ENCODE measurements at places on chromosomes 7 and 10.

GRCh38 chr10:51112013-51112412 lies 37.7 kb downstream of the PRKG1 start:
- no peak for DNase-seq

DNA sequence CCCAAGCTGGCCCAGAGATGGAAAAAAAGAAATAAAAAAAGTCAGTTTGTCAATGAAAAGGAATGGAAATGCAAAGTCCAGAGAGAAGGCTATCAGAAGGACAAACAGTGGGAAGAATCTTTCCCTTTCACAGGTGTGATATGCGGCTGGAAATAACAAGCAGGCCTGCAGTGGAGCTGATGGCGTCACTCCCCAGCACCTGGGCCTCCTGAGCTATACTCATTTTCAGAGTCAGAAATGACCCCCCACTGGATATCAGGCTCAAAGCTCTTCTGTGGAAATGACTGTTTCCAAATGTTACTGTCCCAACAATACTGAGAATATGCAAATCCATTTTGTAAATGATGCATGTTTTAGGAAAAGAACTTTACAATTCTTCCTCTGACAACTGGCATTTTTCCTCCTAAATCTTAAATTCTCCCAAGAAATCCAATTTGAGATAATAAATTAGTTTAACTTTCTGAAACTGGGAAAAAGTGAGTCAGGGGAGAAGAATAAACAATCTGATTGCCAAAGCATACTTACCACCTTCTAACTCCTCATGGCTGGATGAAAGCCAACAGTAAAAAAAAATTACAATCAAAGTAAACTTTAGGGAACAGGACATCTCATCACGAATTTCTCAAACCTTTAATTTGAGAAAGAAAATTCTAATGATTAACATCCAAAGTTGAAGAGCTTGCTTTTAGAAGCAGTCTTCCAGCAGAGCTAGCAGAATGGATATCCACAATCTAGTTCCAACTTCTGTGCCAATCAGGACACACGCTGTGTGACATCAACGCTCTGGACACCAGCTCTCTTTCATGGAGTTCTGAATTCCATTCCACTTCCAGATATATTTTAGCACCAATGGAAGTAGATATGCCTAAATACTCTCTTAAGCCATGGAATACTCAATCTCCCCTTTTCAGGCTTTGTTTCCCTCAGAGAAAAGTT lies 5.3 kb upstream of the CUZD1 start:
- DNase-seq, result no peak

DNA sequence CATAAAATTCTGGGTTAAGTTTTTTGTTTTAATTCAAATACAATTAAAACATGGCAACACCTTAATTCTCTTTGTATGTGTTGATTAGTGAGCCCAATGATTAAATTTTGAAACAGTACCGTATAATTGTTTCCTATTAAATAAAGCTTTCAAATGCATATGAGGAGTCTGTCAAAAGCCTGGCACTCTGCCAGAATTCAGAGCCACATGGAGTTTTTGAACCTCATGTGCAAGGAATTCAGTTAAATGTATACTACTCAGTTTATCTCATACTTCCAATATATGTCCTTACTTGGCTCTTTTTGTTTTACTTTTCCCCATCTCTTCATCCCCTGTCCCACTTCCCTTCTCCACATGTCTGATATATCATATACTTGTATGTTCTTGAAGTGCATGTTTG lies 165.6 kb upstream of the FAM3C start:
- DNase-seq, result no peak

DNA sequence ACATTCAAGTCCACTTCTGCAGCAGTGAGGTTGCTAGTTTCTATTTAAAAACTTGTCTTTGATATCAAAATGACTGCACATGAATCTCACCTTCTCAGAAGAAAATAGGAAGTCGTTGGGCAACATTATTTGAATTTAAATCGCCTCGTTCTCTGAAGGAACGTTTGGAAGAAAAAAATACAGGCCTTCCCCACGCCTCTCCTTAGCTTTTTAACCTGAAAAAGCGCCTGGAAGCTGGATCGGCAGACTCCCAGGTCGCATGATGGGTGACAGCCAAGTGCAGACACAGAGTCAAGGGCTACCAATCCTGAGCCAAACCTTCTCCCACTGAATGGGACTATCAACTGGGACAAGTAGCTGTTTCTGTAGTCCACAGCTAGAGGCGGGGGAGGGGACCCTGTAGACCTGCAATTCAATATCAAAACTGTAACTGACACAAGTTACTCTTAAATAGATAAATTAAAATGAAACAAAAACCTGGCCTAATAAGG lies 2.2 kb downstream of the FAM53B start:
- no peak for DNase-seq

DNA sequence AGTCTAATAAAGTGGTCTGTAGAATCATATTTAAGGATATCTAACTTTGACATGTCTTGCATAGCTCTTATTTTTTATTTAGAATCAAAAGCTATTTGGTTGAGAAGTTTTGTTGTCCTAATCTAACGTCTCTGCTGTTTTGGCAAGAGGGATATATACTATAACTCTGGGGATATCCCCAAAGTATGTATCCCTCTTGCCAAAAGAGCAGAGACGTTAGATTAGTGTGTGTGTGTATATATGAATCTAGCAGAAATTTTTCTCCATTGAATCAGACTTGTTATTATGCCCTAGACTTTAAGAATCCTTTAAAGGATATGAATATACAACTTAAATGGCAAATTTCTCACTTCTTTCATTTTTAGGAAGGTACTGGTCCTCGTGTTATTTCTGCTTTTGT lies 9.6 kb downstream of the SMC3 start:
- no peak for DNase-seq

DNA sequence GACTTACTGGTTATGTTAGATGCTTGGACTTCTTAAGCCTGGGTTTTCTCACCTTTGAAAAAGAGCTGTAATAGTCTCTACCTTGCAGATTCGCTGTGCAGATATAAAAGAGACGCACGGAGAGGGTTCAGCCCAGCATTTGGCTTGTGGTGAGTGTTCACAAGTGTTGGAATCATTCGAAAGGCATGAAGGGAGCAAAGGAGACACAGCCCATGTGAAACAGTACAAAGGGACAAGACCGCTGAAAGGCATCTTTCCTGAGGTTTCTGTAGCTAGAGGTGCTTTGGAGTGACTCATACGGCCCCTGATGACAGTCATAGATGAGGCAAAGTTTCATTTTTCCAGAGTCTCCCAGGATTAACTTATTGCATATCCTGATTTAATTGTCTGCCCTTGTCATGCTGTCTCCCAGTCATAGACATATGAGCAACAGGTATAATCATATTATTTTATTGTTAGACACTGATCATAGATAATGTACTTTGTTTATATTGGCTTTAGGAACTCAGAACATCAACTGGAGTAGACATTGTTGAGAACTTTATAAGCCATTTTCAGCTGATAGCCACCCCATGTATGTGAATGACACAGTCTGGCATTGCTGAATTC lies 171.1 kb downstream of the ADRA2A start:
- DNase-seq, result no peak

Measured in SJSA1 (cell line).